ENCODE measurements at places on chromosomes 16 and 17.
A peak's percentile ranks its signal among the peaks of the same experiment; 100 is the strongest.

- no peak for DNase-seq
Measured at GRCh38 chr16:89048090-89048725, 45.4 kb upstream of the ACSF3 start.

DNA sequence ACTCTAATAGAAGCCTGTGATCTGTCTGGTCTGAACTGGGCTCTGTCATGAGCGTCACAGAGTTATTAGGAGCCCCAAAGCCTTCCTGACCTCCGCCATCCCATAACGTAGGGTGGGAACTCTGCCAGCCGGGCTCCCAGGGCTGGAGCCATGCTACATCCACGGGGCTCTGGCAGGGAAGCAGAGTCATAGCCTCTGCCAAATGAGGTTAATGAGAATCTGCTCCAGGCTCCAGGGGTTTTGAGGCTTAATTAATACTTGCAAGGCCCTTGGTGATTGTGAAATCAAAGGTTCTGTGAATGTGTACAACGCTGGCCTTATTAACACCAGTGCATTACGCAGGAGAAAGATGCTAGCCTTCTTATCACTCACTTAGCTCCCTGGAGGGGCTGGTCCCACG, 42.4 kb upstream of the ZFP90 start:
- DNase-seq = no peak

DNA sequence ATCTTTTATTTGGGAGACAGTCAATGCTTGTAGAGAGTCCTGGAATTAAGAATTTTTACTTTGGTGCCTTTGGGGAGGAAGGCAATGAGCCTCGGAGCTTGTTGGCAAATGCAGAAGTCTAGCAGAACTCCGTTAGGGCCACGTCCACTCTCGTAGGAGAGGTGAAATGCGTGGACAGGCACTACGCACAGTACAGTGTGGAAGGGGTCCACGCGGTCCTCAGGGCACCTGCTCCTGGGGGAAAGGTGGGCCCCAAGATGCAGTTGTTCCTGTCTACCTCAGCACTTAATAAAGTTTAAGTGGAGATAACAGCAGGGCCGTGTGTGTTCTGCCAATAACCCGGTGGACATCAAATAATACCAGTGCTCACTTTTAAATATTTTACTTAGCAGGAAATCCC, 1.8 kb downstream of the RAB11FIP3 start:
- no peak for DNase-seq

GRCh38 chr16:22300427-22301071, 3.3 kb downstream of the POLR3E start:
- no peak for DNase-seq

DNA sequence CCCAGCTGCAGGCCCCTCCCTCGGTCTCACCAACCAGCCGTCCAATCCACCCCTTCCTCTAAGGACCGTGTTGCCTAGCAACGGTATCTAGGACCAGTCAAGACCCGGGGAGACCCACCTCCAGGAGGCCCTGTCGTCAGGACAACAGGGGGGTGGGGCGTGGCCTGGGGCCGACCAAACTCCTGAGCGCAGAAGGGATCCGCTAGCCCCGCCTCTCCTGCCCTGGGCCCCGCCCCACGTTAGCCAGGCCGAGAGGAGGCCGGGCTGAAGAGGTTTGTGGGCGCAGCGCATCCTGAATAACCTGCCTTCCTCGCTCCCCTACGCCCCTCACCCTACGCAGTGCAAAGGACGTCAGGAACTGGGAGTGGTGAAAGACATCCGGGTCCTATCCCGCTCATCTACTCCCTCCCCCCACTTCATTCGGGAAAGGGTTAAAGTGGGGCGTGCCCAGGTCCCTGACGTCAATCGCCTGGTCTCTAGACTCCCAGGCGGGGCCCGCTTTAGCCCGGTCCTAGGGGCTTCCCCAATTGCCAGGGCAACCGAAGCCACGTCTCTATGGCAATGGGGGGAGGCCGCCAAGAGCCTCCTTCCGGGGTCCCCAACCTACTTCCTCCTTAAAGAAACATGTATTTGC, 14.7 kb downstream of the DLG4 start:
- DNase-seq = peak; percentile 95
